HuH-7.5 (cell line): ENCODE measurements at places on chromosomes 2 and 18.
A peak's percentile ranks its signal among the peaks of the same experiment; 100 is the strongest.

DNA sequence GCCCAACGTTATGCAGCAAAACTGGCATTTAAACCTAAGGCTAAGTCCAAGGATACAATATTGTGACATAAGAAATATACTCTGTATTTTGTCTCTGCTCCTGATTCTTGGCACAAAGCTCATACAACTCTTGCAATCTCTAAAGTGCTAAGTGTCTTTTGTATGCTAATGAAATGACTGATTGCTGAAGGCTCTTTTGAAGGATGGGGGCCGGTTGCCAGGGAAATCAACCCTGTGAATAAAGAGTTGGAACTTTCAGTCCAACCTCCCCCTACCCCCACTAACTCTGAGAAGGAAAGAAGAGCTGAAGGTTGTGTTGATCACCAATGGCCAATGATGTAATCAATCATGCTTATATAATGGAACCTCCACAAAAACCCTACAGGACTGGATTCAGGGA, 40.3 kb downstream of the SESTD1 start:
- no peak for DNase-seq

GRCh38 chr2:48902521-48902920, 147.0 kb upstream of the LHCGR start:
- DNase-seq, result no peak

- no peak for DNase-seq
Observed at GRCh38 chr2:119157850-119158511, 570 bp downstream of the C1QL2 start.

- no peak for DNase-seq
Observed at GRCh38 chr2:38828460-38828859, 47.3 kb downstream of the DHX57 start.

DNA sequence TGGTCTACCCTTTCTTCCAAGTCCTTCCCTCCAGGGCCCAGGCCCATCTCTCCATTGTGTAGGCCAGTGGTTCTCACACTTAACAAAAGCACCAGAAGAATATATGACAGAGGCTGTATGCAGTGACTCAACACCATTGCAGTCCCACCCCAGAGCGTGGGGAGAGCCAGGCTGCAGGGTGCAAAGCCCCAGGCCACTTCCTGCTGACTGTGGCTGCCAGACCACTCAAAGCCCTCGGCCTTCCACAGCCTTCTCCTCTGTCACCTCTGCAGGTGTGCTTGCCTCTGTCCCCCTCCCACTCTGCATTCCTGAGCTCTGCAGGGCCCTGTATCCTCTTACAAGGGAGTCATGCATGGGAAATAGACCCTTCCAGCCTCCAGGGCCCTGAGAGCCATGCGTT, 40.4 kb upstream of the ARHGEF4 start:
- no peak for DNase-seq

DNA sequence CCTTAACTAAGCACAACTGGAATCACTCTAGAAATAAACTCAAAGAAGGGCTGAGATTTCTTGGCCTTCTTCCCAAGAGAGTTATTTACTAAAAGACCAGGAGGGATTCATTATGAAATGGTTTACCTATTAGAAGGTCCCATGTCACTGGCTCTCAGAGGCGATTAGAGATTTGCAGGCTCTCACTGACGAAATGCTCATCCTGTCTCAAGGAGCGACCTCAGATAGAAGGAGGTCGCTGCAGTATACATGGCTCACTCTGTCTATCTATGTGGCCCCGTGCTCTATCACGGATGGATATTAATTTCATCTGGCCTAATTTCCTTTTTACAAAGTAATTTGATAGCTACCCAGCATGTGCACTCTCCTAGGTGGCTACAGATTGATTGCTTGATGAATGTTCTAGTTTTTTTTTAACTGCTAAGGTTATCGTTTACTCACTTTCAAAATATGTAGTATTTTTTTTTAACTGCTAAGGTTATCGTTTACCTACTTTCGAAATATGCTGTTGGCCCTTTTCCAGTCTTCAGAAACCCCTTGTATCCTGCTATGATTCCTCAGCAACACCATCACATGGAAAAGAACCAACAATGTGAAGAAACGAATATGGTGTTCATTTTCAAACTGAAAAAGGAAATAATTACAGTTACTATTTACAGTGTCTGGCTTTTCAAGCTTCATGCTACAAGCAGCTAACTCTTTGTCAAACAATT, 9.1 kb downstream of the SMIM21 start:
- no peak for DNase-seq

- DNase-seq, result no peak
Observed at GRCh38 chr2:36087344-36087743, 268.2 kb upstream of the CRIM1 start.

- DNase-seq, result no peak
Observed at GRCh38 chr18:58230438-58231179, 186.6 kb downstream of the NEDD4L start.

DNA sequence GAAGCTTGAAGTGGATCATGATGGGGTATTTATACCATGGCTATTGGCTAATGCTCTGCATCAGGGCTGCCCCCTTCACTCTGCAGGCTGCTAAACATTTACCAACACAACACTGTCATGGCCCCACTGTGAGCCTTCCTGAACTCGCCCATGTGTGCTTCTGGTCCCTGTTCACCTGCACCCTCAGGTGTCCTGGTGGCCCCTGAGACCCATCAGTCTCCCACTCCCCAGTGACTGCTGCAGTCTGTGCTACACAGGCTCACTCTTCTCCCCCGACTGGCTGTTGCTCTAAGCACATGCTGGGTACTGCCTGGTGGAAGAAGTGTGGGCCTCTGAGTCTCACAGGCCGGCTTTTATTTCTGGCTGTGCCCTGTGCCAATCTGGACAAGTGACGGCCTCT, 183.0 kb upstream of the HS6ST1 start:
- DNase-seq, result no peak

DNA sequence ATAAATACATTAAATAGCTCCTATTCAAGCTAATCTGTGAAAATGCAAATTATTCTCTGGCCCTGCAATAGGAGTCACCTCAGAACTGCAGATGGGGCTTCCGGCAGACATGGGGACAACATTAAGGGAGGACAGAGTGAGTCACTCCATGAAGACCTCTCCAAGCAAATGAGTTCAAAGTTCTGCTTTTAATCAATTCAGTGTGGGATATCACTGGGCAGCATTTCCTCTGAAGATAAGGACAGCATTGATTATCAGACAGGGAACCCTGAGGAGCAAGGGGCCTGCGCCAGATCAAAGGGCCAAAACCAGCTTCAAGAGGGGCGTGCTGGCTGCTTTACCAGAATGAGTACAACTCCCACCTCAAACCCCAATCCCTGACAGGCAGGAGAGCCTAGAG, 356.9 kb upstream of the KLHL29 start:
- DNase-seq, result no peak

- no peak for DNase-seq
Observed at GRCh38 chr18:8932866-8933265, 169.6 kb upstream of the NDUFV2 start.

DNA sequence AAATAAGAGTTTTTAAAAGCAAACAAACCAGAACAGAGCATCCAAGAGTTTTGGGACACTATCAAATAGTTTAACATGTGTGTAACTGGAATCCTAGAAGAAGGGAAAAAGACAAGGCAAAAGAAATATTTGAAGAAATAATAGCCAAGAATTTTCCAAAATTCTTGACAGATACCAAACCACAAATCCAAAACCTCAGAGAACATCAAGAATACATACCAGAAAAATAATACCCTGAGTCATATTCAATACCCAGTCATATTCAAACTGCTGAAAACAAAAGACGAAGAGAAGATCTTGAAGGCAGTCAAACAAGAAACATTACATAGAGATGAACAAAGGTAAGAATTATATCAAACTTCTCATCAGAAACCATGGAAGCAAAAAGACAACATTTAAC, 22.9 kb downstream of the INO80C start:
- no peak for DNase-seq

GRCh38 chr18:42426496-42427015, 471.5 kb downstream of the PIK3C3 start:
- DNase-seq, result no peak

DNA sequence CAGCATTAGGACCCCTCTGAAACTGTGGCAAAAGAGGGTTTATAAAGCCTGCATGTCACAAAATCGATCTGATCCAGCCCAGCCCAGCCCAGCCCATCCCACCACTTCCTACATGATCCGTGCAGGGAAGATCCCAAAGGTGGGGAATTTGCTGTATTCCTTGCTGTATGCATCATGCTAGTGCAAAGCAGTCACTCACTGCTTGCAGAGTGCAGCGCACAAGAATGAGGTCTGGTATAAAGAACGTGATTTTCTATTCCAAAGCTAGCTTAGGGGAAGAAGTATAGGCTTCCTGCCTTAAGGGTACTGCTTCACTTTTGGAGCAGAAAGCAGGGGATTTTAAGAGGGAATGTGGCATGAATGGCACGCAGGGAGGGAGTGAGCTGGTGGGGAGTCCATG, 18.9 kb upstream of the SERPINB11 start:
- no peak for DNase-seq

- DNase-seq, result no peak
Observed at GRCh38 chr2:226868331-226869162, 32.7 kb downstream of the RHBDD1 start.

GRCh38 chr2:23940718-23941620, 706 bp downstream of the UBXN2A start:
- peak; percentile 15 for DNase-seq

- DNase-seq, result no peak
Observed at GRCh38 chr2:234812851-234813250, 139.0 kb upstream of the SH3BP4 start.

DNA sequence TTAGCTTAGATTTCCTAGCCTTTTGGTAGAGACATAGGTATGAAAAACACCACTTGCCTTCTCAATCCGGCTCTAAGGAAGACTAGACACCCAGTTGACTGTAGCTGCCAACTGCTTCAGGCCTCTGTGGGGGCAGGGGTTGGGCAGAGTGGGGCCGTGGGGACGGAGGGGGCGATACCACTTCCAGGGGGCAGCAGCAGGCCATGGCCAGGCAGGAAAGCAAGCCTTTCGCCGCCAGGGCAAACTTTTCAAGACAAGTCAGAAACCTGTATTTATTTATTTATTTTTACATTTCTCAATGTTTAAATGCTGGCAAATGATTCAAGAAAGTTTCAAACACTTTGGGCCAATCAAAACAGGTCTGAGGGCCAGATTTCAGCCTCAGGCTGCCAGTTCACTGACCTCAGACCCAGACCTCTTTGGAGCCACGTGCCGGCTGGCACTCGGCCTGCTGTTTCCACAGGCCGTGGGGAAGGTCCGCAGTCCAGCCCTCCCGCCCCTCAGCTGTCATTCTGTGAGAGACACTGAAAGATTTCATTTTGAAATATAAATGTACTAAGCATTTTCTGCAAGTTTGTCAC, 63.8 kb downstream of the MEX3C start:
- DNase-seq, result no peak

DNA sequence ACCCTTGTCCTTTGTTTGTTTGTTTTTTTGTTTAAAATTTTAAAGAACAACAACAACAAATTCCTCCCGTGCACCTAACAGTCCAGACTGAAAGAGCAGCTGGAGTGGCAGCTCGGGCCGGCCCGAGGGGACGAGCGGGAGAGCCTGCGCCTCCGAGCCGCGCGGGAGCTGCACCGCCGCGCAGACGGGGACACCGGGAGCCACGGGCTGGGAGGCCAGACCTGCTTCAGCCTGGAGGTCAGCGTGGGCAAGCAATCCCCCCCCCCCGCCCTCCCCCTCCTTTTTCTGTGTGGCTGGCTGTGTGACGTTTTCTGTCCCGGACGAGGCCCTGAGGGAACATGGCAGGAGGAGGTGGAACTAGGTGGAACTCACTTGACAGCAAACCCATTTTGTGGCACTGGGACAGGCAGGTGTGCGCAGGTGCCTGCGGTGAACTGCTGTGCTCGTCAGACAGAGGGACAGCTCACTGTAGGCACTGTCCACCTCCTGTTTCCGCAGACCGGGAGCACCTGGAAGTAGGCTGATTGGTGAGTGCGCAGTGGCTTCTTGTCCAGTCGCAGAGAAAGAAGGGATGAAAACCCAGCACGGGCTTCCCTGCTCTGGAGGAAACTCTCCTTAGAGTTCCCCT, 80.6 kb downstream of the MTCL1 start:
- no peak for DNase-seq

DNA sequence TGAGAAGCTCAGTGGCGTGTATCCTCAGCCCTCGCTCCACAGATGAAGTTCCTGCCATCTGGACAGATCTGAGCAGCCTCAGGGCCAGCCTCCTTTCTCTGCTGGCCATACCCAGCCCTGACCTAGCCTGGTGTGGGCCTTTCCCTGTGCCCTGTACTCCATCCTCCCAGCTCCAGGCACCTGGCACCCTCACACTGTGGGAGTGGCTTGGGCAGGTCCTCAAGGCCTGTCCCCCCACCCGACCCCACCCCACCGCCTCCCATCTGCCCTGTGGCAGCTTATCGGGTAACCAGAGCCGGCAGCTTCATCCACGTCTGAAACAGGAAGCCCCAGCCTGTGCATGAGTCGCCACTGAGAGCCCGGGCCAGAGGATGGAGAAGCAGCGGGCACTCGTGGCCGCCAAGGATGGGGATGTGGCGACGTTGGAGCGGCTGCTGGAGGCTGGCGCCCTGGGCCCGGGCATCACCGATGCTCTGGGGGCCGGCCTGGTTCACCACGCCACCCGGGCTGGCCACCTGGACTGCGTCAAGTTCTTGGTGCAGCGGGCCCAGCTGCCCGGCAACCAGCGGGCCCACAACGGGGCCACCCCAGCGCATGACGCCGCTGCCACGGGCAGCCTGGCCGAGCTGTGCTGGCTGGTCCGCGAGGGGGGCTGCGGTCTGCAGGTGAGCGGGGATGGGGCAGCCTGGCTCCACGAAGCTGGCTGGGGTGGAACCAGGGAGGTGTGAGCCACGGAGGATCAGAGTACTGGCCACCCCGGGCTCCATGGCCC, at the start of gene ESPNL:
TSS of gene ESPNL (plus strand) at position 292 of the 772 bp plus-strand sequence. CDS start at position 372, 80 bp downstream.
- no peak for DNase-seq

DNA sequence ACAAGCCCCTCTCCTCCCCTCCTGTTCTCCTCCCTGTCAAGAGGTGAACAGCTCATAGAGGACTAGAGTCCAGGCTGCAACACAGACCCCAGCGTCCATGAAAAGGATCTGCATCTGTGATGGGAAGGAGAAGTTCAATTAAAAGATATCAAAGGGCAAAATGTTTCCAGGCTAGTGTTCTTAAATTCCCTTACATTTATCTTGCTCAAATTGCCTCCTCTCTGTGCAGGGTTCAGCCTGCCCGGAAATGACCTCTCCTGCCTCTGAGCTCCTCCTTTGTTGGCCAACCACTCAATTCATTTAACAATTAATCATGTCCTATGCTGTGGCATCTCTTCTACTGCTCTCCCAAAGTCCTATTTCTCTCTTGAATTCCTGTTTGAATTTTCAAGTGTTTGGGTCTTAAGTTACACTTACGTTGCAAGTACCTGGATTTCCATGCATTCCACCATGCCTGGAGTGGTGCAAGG, 105.3 kb downstream of the TSN start:
- no peak for DNase-seq

DNA sequence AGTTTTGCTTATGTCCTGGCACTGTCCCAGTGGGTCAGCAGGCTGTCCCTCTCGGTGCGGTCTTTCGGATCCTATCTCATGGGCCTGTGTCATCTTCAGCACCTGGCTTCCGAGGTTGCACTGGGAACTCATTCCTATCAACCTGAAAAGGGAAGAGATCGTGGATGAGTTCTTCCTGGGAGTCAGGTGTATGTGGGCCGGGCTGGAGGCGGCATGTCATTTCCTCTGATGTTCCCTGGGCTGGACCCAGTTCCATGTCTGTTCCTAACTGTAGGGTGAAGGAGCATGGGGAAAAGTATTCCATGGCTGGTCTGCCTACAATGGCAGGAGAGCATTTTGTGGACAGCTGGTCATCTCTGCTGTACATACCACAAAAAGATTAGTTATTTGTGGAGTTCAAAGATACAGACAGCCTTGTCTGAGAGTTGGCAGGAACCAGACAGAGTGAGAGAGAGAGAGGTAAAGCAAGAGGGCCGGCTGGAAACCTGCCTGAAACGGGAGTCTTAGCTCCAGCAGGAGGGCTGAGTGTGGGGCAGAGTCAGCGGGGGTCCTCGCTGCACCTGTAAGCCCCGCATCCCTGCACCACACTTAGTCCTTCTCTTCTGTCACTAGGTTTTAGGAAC, 25.2 kb downstream of the FAM228A start:
- DNase-seq, result no peak
